Right ventricle myocardium superior (tissue), 1 donor: ENCODE measurements at places on chromosomes 2 and 18. TPM values are rescaled to one million over a fixed set of nuclear protein-coding genes. Genes with fewer than 3 reads are reported as not detected.

- no peak for DNase-seq
Measured at GRCh38 chr2:98637401-98638147, 29.2 kb downstream of the UNC50 start.

Gene ABCG8
- total RNA-seq: 0.11 TPM

Gene ACAA2
- 443 TPM for total RNA-seq

GRCh38 chr2:103003750-103004260 lies 242.0 kb downstream of the TMEM182 start:
- no peak for DNase-seq

Gene CKAP2L
- total RNA-seq: 0.30 TPM

- no peak for DNase-seq
Measured at GRCh38 chr2:173862612-173863217, 102.5 kb downstream of the SP3 start.

DNA sequence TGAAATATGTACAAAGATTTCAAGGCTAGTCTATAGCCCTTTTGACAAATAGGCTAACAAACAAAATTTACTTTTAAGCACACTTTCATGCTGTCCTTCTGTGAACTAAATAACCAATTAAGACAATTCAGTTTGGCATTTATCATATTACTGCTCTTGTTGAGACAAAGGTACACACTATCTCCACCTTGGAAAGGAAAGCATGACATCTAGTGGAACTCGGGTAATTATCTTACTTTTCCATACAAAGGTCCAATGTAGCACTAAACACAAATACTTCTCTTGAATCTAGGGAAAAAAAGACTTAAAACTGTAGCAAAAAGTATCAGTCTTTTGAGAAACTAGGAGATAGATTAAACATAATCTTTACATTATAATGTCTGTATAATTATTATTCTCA lies 125.0 kb upstream of the CD226 start:
- no peak for DNase-seq

DNA sequence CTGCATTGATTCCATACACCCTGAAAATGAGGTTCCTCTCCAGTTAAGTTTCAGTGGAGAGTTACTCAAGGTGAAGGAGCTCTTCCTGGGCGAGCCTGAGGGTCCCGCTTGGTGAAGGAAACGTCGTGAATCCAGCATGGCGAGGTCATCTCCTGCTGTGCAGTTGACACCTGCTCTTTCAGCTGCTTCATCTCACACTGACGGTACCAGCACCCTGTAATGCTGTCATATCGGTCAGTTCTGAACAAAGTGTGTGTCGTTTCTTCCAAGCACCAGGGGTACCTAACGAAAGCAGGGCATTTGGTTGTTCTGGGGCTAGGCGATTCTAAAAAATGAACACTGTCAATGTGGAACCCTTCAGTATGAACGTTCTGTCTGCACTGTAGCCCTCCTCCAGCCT lies 52.6 kb downstream of the ITGB1BP1 start:
- no peak for DNase-seq

- DNase-seq: no peak
Measured at GRCh38 chr2:48799601-48800000, 44.1 kb upstream of the LHCGR start.

Gene RAD51AP2
- 0.16 TPM for total RNA-seq

Gene ARHGAP15
- total RNA-seq: 5.4 TPM

GRCh38 chr2:68819556-68819955 lies 51.6 kb downstream of the BMP10 start:
- no peak for DNase-seq

DNA sequence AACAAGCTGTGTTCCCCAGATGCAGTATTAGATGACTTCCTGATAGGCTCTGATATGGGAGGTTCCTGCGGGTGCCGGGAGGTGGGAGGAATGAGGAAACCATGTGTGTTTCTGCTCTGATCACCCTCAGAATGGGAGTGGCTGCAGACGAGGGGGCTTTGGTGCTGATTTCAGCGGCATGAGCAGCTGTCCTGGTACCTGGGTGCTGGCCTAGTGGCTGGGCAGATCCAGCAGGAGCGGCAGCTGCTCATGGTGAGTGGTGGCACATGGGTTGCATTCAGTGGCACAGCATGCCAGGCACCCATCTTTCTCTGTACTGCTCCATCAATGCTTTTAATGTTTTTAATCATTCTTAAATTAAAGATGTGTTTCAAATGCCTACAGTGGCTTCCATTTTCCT lies 177.2 kb upstream of the NETO1 start:
- no peak for DNase-seq

DNA sequence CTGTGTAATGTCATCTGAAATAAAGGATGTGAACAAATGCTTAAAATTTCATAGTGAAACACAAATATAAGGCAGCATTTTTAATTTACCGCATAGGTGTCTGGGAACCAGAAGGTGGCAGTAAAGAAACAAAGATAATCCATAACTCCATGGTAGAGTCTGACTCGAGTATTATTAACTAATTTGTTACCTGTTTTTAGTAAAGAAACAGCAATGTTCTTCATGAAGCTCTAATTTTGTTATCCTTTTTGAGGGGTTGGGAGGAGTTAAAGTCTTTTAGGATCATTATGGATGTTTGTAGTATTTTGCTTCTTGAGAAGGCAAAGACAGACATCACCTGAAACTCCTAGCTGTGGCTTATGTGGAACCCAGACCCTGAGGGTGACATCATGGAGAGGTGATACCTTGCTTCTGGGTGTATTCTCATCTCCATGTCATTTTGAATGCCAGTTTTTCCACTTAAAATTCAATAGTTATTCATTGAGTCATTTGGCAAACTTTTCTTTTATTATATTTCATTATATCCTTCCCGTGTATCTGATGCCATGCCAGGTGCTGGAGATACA lies 286.2 kb upstream of the EPAS1 start:
- no peak for DNase-seq

DNA sequence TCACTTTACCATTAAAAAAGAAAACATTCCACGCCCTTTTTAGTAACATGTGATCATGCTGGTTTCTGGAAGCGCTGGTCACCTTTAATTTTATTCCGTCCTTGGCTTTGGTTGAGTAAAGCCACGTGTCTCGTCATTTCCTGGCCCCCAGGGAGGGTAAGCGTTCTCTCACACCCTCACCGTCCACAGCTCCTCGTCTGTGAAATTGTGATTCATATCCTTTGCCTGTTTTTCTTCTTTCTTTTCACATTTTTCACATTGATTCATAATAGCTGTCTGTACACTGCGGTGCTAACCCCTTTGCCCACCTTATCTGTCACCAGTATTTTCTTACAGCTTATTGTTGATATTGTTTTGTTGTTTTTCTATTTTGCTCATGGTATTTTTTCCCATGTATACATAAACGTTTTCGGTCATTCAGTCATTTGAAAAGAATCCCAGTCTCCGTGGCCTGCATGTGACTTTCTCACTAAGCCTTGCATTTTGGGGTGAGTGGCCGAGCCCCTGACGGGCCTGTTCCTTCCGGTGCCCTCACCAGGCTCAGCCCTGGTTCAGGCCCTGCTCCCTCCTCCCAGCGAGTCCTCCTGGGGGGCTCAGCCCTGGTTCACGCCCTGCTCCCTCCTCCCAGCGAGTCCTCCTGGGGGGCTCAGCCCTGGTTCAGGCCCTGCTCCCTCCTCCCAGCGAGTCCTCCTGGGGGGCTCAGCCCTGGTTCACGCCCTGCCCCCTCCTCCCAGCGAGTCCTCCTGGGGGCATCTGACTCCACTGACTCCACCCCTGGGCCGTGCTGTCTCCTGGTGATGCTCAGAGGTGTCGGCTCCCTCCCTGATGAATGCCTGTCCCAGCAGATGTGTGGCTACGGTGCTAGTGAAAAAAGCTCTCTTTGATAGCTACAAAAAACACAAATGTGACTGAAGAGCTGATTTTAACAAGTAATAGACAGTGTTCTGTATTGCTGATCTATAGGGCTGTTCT lies 249.7 kb upstream of the PXDN start:
- no peak for DNase-seq

Gene LOXL3
- total RNA-seq: 3.6 TPM

Gene RAB17
- 4.1 TPM for total RNA-seq

- DNase-seq: no peak
Measured at GRCh38 chr18:37962316-37962966, 396.8 kb upstream of the CELF4 start.

DNA sequence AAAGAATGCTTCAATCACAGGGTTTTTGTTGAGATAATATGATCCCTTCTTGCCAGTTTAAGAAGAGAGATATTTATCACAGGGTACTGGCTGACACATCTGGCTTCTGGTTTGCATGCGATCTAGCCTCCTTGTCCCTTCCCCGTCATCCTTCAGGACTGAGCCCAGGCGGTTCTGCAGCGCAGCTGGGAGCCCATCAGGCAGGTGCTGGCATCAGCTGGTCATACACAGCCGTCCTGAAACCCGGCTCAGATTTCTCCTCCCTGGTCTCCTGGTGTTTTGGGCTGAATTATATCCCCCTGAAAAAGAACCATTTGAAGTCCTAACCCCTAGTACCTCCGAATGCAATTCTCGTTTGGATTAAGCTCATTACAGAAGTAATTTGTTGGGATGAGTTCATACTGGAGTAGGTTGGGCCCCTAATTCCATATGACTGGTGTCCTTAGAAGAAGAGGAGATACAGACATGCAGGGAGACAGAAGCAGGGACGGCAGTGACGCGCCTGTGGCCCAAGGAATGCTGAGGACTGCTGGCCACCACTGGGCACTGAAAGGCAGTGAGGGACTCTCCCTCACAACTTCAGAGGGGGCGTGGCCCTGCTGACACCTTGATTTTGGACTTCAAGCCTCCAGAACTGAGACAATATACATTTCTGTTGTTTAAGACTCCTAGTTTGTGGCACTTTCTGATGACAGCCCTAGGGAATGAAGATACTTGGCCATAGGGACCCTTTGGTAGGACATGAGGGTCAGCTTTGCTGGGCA lies 83.9 kb upstream of the ODC1 start:
- DNase-seq: no peak

Gene CYP1B1
- 17.1 TPM for total RNA-seq

DNA sequence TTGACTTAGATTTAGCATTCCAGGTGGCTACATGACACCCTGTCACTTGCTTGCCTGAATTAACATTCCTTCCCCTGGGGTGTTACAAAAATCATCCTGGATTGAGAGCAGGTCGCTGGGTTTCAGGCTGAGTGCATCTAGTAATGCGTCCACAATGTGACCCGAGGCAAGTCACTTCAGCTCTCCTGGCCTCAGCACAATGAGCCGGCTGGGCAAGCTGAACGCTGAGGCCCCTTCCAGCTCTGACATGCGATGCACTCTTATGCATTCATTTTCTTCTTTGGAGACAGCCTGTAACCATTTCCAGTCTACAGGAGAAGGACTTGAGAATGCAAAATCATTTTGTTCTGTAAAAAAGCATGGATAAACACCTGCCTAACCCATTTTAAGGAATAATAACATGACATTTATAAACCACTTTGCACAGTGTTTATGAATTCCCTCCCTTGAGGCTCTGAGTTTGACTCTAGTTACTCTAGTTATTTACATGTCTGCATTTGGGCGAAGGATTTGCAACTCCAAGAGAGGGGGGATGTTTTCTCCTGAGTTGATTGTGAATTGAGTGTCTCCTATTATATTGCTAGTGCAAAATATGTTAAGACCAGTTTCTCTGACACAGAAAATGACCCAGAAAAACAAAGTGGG lies 63.0 kb upstream of the CPO start:
- DNase-seq: no peak
